Activated CD4-positive, alpha-beta T cell treated with anti-CD3 and anti-CD28 coated beads, Interleukin-2, amount 10 ng/mL, durations not matched to agents 24 days and 14 days (primary cell): ENCODE measurements at places on chromosomes 6 and 20.

- DNase-seq: no peak
These were observed 41.5 kb upstream of the EPB41L1 start for GRCh38 chr20:36113036-36113435.

GRCh38 chr20:24736131-24736843, 212.8 kb upstream of the CST7 start:
- peak; percentile 43 for DNase-seq

GRCh38 chr20:50561379-50562078, 51.3 kb downstream of the PTPN1 start:
- peak; percentile 79 for DNase-seq

GRCh38 chr6:117546674-117547073, 55.6 kb downstream of the GOPC start:
- DNase-seq: peak; percentile 56

DNA sequence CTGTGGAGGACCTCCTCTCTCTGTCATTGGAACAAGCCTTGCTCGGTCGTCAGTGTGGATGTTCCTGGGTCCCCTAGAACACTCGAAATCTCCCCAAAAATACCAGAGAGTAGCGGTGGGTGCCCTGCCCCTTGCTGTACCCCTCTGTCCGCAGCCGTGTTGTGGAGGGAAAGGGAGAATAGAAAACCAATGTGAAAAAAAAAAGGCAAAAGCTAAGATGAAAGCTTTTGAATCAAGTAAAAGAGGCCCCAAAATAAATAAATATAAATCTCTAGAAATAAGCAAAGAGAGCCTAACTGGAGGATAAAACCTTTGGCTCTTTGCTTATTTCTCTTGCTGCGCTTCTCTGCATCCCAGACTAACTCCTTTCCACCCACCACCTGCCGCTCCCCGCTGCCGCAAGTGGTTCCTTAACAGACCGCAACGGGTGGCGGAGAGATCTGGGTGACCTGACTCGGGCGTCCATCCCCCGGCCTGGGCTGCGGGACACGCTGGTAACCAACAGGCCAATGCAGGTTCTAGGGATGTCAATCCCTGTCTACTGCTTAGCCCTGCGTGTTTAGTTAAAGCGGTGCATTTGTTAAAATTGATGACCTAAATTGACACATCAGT, 110.0 kb downstream of the GPX5 start:
- DNase-seq: no peak

DNA sequence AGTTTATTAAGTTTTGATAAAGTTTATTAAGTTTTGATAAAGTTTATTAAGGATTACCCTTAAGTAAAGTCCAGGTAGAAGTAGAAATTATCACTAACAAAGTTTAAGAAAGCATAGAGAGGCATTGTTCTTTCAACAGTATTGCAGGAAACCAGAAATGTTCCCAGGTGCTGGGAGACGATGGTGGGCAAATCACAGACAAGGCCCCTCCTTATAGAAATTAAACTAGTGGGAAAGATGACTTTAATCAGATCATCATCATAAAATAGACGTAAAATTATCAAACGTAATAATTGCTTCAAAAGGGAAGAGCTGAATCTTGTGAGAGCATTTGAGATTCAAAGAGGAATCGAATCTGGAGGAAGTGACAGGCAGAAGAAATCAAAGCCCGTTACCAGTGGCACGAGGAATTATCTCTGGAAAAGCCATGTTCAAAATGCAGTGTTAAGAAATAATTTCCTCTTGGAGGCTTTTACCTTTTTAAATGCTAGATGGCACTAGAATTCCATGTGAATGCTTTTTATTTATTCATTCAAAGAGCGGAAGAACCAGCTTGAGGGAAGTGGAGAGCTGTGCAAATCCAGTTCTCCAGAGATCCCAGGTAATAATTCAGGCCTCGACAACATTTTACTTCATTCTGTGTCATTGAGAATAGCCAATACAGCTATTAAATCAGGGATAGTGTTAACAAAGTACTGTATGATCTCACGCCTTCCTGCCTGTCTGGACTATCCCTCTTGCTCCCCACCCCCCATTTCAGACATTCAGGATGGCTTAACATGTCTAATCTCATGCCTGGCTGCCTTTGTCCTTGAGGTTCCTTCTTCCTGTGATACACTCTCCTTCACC, 1.0 kb upstream of the APMAP start:
- no peak for DNase-seq
